ENCODE measurements at places on chromosomes 7 and 10. TPM values are rescaled to one million over a fixed set of nuclear protein-coding genes. Genes with fewer than 3 reads are reported as not detected.

DNA sequence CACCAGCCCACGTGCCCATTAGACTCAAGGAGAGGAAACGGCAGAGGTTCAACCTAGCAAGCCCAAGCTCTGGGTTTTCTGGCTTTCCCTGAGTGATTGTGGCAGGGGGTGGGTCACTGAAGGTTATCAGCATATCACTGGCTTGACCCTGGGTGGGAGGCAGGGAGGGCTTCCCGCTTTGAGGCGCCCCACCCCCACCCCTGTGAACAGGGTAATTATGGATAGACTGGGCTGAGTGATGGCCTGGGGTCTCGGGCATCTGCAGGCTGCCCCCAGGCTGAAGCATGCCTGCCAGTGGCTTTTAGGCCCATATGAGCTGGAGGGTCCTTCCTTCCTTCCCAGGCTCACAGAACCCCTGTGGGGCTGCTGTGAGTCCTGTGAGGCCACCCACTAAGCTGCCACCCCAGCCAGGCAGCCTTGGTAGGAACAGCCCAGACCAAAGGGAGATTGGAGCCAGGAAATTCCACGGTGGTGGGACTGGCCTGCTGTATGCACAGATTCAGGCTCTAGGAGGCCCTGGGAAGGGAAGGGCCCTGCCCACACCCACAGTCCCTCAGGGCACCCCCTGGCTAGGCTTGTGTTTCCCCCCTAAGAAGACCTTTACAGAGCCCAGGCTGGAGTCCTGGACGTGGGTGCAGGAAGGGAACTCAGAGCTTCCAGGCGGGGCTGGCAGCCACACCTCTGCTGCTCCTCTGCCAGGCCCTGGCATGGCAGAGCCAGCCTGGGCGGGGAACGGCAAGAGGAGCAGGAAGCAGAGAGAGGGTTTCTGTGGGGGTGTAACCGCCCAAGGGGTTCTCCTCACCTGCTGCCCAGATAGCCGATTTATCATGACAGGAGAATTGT, 33.1 kb downstream of the GPRIN2 start:
- peak; percentile 92 for DNase-seq

DNA sequence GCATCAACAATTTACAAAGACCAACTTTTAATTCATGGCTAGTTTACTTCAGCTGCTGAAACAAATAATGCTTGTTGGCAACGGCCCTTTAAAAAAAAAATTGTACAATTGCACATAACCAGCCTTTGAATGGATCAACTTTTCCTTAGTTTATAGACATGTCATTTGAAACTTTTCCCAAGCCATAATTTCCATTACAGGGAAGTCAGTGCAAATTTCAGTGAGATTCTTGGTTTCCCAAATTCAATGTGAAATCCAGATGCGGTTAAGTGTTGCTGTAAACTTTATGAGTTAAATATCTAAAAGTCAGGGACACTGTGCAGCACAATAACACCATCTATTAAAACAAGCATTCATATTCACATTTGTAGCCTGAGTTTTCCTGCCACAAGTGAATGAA, 182.2 kb downstream of the JAZF1 start:
- no peak for DNase-seq

- no peak for DNase-seq
These were observed 20.1 kb downstream of the MGAM2 start for GRCh38 chr7:142131439-142132185.

FKBP6 gene
- not detected for total RNA-seq
